Umbilical cord (tissue), 2 donors: ENCODE measurements at places on chromosomes 1 and 21. TPM values are rescaled to one million over a fixed set of nuclear protein-coding genes. Genes with fewer than 3 reads are reported as not detected.

Gene SLC9C2
- 1.7 TPM for total RNA-seq

GRCh38 chr1:47189844-47190508 is at the start of gene PDZK1IP1:
TSS of gene PDZK1IP1 (minus strand) at chr1:47190036. CDS start at chr1:47189932, 104 bp downstream.
- peak; percentile 22 for DNase-seq

Gene PCP4L1
- 8.2 TPM for total RNA-seq

DNA sequence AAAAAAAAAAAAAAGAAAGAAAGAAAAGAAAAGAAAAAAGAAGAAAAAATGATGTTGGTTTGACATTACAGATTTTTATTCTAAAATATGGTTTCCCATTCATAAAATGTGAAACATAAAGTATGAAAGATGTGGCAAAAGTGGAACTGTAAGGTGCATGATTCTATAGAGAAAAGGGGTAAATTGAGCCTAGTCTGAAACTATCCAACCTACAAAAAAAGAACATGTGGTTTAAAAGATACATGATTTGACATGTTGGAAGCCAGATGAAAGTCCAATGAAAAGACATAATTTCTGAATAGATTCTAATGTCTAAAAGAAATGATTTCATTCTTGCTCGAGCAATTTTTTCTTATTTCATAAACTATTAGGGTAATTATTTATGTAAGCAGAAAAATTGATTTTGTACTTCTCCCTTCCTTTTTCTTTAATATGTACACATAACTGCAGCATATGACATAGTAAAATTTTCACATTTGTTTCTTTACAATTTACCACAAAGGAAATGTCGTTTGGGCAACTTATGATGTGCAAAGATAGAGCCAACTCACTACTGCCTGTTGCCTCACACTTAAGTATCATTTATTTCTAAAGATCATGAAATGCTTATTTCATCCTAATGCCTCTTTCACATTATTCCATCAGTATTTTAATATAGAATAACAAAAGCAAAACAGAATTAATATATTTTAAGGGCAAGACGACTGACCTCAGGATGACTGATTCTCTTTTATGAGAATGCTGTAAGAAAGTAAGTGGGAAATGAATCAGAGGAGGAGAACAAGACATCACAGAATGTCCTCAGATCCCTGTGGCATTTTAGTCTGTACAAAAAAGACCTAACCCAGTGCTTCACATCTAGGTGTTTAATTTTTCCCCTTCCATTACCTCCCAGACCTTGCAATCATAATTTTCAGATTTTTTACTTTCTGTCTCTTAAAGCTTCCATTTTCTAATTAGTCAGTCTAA is 165.8 kb upstream of the HMCN1 start:
- no peak for DNase-seq

- no peak for DNase-seq
Observed at GRCh38 chr21:45532826-45533360, 9.3 kb downstream of the SLC19A1 start.

Gene LRRN2
- 3.9 TPM for total RNA-seq

DNA sequence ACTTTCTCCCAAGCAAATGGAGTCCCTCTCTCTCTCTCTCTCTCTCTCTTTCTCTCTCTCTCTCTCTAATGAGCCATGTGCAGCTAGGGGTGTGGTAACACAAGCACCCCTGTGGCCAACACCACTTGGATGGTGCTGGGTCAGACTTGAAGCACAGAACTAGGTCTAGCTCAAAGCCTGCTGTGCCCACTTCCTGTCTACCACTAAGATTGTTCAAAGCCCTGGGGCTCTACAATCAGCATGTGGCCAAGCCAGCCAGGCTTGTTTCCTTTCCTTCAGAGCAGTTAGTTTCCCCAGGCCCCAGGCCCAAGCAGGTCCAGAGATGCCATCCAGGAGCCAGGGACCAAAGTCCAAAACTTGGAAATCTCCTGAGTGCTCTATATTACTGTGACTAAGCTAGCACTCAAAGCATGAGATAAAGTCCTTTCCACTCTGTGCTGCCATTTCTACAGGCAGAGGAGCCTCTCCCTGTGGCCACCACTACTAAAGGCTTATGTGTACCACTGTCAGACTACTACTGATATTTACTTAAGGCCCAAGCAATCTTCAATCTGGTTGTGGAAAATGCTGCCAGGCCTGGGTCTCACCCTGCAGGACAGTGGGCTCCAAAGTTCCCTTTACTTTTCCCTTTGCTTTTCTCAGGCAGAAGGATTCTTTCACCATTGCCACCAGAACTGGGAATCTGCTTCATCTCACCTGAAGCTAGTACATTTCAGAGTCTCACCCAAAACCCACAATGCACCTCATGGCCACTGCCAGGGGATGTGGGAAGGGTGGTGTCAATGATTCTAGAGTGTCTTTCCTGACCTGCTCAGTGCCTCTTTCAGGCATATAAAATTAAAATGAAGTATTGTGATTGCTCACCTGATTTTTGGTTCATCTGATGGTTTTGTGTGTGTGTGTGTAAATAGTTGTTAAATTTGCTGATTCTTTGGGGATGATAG is 999.5 kb downstream of the NCAM2 start:
- no peak for DNase-seq

GRCh38 chr1:53061123-53061858 is 722 bp upstream of the PODN start:
- DNase-seq, result peak; percentile 35

- no peak for DNase-seq
Observed at GRCh38 chr1:193326296-193326695, 139.9 kb upstream of the B3GALT2 start.

GRCh38 chr1:245614476-245614875 is 459.7 kb downstream of the KIF26B start:
- DNase-seq, result peak; percentile 9

Gene AADACL4
- not detected for total RNA-seq

Gene NVL
- 40.0 TPM for total RNA-seq

- DNase-seq, result no peak
Observed at GRCh38 chr1:9078015-9078751, 8.7 kb upstream of the SLC2A5 start.

GRCh38 chr1:90622666-90623065 is 94.4 kb downstream of the BARHL2 start:
- no peak for DNase-seq

Gene MASP2
- 2.9 TPM for total RNA-seq

DNA sequence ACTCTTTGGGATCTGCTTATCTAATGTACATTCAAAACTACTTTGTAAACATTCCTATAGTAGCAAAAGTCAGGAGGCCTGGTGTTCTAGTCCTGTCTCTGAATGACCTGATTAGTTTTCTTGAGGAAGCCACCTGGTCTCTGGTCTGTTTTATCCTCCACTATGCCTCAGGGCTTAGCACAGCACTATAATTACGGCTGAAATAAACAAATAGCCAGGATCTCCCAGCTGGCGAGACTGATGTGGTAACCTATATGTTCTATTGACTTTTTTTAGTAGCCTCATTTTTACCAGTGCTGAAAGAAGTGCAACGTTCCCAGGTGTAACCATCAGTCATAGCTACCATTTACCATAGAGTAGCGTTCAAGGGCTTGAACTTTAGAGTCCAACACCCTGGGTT is 24.2 kb upstream of the RPL11 start:
- DNase-seq, result no peak

DNA sequence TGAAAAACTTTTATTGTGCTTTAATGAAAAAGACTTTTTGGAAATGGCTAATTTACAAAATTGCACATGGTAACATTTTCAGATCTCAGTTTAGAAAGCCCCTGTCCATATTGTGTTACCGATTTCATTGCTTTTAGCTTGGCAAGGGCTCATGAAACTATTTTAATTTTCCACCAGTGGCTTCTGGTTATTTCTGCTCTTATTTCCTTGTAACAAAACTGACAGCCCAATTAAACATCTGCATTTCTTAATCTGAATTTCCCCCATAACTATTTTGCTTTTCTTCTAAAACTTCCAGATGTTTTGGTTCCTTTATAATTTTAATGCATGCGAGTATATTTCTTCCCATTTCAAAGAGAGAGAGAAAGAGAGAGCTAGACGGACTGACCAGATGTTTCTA is 264.8 kb downstream of the PTPRC start:
- DNase-seq, result no peak

Gene FCRL6
- total RNA-seq, result 14.7 TPM

DNA sequence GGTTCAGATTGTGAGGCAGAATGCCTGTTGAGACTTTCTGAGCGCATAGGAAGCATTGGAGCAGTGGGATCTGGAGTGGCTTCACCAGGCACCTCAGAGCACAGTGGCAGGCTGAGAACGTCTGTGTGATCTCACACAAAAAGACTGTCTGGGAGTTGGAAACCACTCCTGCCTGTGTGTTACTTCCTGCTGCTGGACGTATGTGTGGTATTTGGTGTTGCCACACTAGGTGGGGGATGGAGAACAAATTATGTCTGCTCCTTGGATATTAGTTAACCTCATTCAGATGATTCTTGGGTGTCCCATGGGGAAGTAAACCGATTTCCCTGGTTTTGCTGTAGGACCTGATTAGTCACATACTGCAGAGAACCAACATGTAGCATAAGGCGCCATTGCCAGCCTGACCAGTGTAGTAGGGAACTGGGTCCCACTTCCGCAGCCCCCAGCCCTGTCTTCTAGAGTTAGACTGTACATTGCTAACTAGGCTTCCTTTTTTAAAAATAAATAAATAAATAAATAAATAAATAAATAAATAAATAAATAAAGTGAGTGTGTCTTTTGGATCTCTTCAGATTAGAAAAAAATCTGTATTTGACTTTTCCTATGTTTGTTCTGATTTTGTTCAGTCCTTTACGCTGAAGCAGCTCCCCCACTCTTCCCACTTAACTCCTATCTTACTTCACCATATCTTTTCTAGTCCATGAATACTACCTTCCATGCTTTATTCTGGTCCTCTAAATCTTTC is 26.9 kb downstream of the UCK2 start:
- peak; percentile 23 for DNase-seq

DNA sequence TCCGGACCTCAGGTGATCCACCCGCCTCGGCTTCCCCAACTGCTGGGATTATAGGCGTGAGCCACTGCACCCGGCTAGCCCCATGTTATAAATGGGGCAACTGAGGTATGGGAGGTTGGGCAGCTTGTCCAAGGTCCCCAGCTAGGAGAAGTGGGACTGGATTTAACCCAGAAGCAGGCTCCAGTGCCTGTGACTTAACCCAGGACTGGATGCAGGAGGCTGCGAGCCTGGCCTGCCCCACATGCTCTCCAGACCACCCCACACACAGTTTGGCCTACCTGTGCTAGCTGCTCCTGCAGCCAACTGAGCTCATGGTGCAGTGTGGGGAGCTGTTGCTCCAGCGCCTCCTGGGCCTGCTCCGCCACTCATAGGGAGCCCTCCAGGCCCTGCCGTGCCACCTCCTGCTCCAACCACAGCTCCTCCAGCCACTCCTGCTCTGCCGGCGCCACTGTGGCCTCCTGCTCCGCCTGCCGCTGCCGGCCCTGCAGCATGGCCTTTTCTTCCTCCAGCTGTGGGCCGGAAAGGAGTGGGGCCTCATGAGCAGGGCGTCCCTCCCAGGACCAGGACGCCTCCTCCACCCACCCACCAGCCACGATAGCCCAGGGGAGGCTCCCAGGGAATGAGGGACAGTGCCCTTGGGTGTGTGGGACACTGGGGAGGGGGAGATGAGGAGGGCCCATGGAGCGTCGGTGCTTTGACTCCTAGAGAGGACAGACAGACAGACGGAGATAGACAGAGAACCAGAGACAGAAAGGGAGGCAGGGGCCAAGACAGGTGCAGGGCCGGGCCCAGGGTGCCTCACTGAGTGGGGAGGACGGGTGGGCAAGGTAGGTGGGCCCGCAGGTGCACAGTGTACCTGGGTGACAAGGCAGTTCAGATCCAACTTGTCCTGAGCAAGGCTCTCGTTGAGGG is 12.4 kb upstream of the NBPF1 start:
- DNase-seq, result no peak

DNA sequence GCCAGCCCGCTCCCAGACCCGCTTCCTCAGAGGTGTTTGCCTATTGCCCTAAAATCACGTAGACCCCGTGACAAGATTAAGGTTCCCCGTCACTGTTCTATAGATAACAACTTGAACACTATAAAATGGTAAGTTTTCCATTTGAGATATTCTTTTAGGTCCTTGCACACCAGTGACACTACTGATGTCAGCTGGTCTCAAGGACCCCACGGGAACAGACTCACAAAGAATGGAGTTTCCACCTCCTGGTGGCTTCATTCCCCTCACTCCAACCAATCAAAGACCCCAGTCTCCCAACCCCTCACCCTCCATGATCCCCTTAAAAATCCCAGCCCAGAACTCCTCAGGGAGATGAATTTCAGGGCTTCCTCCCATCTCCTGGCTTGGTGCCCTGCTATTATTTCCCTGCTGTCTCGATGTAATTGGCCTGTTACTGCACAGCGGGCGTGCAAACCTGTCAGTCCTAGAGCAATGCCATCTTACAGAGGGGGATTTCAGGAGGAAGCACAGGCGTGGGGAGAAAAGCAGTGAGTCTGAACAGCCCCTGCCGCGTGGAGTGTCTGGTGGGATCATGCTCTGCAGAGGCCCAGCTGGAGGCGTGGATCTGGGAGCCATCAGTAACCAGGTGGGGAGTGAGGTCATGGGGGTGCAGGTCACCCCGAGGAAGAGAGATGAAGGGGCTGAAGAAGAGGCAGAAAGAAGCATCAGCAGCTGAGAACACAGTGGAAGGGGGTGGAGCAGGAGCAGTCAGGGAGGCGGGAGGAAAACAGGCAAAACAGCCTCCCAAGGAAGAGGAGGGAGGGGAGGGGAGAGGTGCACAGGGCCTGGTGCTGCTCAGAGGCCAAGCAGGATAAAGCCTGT is 35.1 kb upstream of the LBR start:
- DNase-seq, result no peak

DNA sequence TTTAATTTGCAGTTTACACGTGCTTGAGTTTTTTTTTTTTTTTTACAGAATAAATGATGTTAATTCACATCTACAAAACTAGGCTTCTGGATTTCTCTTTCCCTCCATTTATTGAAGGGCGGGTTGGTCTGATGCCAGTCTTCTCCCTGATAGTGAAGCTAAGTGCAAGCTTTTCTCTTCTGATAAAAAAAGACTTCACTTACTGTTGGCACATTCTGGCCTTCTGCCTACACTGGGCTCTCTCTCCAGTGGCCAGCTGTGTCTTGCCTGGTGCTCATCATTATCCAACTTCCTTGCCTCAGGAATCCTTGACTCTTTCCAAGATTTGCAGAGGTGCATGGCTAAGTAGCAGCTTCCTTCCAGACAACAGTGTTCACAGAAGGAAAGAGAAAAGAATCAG is 7.6 kb upstream of the RAP1A start:
- DNase-seq, result no peak

Gene B3GALT5
- 1.2 TPM for total RNA-seq
